Stimulated activated memory B cell treated with anti-CD40 and anti-IgM and Interleukin-4, amounts not matched to agents 10 μg/mL and 1 μg/mL and 100 μg/mL, for 72 hours (primary cell): ENCODE measurements at places on chromosomes 7 and 10.

DNA sequence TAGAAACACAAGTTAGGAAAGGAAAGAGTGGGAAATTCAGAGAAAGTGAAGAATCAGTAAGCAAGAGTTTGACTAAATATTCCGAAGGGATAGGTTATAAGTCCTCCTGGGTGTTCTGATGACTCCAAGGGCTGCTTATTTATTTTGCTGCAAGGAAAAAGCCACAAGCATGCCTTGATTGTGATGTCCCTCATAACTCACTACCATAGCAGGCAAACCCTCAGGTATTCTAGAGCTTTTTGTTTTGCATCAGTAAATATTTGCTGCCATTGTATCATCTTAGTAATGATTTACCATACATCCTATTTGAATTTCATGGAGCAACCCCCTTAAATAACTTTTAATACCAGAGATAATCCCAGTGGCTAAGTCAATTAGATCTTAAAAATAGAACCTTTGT is 688.1 kb downstream of the SUGCT start:
- no peak for ATAC-seq

DNA sequence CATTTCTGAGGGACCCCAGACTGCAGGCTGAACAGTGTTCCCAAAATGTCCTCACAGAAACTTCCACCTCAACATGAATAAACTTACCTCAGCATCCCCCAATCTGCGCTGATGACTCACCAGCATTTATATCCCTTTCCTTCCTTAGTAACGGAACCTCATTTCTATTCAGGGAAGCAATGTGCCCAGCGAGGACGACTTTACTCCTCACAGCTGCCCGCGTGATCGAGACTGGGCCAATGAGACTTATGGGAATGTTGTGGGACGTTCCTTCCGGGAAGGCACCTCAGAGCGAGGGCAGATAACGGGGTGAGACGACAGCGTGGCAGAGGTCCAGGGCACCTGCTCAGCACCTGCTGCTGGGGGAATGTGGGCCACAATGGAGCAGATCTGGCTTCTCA is 73.1 kb upstream of the CAMK2B start:
- no peak for ATAC-seq

DNA sequence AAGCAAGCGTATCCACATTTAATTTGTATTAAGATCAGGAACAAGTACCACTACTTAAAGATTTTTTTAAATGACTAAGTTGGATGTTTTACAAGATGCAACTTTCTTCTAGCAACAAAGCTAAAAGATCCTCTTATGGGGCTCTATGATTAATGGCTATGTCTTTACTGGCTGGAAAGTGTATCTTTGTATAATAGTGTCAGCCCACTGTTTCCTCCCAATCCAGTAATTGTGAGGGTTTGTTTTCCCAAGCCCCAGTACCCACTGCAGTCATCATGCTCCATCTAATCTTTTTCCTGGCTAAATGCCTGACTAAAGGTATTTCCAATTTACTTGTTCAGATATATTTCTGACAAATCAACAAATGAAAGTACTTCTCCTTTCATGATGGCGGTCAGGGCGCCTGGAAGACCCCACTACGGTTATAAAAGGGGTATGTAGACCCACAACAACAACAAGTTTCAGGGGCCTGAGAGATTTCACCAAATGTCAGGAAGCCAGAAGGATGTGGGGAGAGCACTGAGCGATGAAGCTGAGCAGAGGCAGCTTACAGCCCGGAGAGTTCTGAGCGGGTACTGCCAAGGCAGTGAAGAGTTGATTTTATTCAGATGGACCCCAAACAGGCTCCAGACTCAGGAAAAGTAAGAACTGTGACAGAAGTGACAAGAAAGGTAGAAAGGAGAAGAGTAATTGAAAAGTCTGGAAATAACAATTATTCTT is 222.6 kb upstream of the KLF14 start:
- no peak for ATAC-seq

DNA sequence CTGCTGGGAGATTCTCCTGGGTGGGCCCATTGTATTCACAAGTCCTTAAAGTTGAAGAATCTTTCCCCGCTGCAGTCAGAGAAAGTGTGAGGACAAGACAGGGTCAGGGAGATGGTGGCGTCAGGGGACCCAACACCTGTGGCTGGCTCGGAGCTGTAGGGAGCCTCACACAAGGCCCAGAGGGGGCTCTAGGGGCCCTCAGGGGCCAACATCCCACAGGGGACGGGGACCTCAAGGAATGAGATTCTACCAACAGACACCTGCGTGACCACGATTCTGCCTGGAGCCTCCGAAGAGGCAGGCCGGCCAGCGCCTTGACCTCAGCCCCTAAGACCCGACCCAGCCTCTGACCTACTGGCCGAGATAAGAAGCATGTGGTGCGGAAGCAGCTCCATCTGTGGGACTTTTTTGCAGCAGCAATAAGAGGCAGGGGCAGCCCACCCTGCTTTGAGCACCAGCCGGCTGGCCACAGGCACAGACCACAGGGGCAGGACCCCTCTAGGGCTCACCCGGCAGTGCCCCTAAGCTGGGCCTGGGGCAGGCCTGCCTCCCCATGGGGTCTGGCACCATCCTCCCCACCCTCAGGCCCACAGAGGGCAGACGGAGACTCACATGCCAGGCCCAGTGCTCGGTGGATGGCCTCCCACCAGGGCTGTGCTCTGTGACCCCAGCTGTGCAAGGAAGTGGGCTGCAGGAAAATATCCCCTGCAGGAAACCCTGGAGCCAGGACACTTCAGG is 13.2 kb downstream of the RASGEF1A start:
- ATAC-seq, result no peak
